ENCODE measurements at places on chromosomes 16 and 17. TPM values are rescaled to one million over a fixed set of nuclear protein-coding genes. Genes with fewer than 3 reads are reported as not detected.

TMEM238L gene
- total RNA-seq, result not detected

TBCD gene
- total RNA-seq, result 52.5 TPM

KRT20 gene
- total RNA-seq, result not detected

TRPV2 gene
- total RNA-seq, result 36.8 TPM

ZNF385C gene
- total RNA-seq, result under 0.01 TPM

LRRC37A gene
- 0.51 TPM for total RNA-seq

RPRML gene
- total RNA-seq, result not detected

EVPLL gene
- total RNA-seq, result not detected
